ENCODE measurements at places on chromosomes 11 and 22.

DNA sequence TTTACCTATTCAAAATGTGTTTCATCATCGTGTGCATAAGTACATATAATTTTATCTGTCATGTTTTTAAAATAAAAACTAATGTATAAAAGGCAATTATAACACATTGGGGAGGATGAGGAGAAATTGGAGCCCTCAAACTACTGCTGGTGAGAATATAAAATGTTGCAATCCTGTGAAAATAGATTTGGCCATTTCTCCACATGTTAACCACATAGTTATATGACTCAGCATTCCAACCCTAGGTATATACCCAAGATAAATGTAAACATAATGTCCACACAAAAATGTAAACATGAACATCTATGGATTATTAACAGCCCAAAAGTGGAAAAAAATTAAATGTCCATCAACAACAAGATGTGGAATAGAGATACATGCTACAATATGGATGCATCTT, 928.0 kb upstream of the FAT3 start:
- DNase-seq: no peak

DNA sequence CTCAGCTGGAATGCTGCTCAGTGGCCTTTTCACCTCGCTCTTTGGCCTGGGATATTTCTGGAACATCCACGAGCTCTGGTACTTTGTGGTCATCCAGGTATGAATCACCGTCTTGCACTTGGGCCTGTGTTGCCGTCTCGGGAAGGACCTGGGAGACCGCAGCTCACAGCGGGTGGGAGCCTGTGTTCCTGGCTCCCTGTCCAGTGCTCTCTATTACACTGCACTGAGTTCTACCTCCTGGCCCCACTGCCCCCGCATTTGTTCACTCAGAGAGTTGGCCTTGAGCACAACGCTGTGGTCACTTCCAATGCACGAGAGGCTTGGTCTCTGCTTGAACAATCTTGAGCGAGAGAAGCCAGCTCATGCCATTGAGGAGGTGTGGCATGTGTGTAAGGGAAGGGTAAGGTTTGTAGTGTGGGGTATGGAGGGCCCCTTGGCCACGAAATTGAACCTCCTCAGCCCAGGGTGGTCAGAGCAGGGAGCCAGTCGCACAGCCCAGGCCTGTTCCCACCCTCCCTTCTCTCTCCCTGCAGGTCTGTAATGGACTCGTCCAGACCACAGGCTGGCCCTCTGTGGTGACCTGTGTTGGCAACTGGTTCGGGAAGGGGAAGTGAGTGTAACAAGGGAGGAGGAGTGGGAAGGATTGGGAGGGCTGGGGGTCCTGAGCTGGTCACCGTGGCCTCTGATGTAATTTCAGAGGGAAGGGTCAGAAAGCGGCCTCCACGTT, 16.2 kb downstream of the SLC37A2 start:
- DNase-seq: no peak

DNA sequence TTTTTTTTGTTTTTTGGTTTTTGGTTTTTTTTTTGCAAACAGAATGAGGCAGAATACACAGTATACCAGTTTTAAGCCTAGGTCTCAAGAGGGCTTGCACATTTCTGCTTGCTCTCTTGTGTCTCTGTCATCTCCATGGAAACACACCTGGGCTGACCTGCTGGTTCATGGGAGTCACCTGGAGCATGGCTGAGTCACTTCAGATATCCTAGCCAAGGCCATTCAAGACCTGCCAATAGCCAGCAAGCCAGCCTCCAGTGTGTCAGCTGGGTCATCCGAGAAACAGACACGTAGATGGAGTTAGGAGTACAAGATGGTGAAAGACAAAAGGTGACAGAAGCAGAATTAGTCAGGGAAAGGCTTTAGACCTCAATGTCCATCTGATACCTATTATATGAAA, 124.2 kb upstream of the SEZ6L start:
- DNase-seq: no peak

DNA sequence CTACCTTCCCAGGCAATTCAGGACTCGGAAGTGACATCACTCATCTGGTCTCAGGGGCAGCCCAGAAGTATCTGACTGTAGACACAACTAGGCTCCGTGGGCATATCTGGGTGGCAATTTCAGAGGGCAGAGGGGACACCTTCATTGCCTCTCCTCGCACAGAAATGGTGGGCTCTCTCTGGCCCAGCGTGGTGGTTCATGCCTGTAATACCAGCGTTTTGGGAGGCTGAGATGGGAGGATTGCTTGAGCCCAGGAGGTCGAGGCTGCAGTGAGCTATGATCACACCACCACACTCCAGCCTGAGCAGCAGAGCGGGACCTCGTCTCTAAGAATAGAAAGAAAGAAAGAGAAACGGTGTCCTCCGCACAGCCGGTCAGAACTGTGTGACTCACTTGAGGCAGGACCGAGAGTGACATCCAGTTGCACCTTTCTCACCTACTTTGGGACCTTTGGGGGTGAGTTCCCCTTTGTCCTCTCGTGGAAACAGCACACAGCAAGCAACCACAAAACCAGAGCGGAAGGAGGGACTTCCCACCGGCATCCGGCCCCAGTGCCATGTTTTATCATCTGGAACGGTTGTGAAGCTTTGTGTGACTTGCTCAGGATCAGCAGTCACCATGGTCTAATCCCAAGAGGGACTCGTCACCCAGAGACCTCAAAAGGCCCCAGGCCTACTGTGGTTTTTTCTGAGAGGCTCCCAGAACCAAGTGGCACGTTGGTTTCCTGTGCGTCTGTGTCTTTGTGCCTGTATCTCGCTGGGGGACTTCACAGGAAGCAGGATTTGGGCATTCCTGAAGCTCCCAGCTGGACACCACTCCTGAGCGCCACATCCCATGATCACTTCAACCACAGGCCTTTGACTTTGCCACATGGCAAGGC, 38.4 kb upstream of the EMID1 start:
- peak; percentile 53 for DNase-seq

GRCh38 chr11:121510438-121510837, 57.7 kb upstream of the SORL1-AS1 start:
- DNase-seq: no peak

DNA sequence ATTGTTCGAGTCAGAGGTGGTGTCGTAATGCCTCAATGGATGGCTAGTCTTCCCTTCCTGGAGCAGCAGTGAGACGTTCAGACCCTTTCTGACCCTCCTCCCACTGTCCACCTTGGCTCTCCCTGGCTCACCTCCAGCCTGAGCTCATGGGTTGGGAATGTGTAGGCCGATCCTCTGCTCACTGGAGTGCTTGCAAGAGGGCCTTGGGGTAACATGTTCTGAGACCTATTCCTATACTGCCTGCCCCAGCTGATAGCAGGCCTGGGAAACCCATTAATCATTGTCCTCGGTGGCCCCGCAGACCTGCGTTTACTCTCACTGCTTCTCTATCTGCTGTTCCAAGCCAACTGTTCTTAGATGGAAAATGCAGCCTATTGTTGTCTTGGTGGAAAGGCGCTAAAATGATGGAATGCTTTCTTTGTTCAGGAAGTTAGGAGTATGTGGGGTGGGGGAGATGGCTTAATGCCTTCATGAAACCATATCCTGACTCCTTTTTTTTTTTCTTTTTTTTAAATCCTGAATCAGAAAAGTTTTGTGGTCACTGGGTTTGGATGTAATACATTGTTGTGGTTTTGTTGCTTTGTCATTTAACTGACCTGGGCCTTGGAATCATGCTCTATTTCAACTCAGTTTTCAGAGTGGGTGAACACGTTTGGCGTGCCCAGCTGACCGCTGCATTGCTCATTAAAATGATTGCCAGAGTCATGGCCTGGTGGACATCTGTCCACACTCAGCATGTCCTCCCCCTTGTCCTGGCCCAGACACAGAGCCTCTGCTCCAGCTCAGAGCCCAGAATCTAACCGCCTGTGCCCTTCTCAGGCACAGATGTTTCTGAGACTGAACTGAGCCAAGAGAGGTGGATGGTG, 72.5 kb downstream of the MICAL2 start:
- peak; percentile 77 for DNase-seq

DNA sequence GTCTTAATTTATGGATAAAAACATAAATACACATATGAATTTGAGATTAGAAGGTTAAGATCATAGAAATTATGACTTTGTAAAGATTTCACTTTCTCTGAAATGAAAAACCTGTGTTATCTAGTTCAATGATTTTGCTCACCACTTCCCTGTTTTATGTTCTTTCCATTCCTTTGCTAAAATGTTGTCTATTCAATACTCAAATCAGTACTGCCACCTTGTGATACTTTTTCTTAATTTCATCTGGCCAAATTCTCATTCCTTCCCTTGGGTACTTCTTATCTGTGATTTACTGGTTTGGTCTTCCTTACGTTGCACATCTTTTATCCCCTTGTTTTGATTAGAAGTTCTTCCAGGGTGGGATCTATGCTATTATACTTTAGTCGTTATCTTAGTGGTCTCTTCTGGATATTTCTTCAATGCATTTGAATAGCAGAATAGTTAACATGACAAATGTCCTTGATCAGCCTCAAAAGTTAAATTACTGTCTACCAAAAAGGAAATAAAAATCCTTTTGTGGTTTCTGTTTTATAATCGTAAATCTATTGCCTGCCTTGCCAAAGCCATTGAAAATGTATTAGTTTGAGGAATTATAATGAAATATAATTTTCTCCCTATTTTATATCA, 197.0 kb downstream of the PGR start:
- DNase-seq: no peak

GRCh38 chr22:30033137-30033536, 47.1 kb upstream of the HORMAD2 start:
- DNase-seq: no peak

DNA sequence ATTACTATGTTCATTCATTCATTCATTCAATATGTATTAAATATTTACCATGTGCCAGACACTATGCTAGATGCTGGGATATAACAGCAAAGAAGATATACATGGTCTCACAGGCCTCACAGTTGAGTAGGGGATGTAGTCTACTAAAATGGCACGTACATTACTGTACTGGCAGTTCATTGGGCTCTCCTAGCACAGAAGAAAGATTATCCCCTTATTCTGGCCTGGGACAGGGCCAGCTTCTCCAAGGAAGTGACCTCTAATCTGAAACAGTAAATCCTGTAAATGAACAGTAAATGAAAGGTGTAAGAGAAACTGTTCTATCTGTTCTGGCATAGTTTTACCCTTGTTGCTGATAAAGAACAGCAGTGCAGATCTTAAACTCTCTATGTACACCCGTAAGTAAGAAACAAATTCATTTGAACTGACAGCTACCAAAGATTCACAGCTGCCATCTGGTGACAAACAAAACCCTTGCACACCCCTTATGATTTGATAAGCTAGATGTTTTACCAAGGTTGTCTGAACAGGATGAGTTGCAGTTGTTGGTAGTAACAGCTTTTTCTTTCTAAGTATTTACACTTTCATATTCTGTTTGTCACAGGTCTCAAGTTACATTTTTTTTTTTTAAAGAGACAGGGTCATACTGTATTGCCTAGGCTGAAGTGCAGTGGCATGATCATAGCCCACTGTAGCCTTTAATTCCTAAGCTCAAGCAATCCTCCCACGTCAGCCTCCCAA, 263.1 kb downstream of the TMEM135 start:
- no peak for DNase-seq

GRCh38 chr22:31085493-31085824, 4.3 kb downstream of the SMTN start:
- DNase-seq: no peak

DNA sequence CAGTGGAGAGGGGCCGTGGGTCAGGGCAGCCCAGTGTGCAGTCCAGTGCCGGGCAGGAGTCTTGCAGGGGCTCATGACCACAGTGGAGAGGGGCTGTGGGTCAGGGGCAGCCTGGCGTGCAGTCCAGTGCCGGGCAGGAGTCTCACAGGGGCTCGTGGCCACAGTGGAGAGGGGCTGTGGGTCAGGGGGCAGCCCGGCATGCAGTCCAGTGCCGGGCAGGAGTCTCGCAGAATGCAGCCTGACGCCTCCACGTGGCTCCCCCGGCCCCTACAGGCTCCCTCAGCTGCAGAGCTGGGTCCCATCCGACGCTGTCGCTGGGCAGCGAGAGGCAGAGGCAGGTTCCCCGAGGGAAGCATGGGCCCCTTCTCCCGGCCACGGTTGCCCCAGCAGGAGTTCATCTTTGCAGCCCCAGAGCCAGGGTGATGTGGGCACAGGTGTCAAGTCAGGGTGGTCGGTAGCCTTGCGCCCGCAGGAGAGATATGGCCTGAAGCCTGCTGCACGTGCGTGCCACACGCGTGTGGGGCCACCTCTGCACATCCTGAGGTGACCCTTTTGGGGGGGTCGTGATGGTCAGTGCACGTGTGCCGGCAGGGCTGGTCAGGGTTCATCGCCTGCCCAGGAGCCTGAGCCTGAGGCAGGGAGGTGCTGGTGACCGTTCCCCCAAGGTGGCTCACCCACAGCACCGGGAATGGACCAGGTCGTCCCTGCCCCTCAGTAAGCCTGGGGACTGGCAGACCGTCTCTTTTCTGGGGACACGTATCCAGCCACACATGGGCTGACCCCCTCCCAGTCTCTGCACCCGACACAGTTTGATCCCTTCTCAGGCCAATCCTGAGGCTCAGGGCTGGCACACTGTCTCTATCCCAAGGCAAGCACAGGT, 2.9 kb downstream of the IFITM5 start:
- DNase-seq: peak; percentile 28

GRCh38 chr11:115767883-115768282, 263.7 kb upstream of the CADM1 start:
- DNase-seq: no peak

DNA sequence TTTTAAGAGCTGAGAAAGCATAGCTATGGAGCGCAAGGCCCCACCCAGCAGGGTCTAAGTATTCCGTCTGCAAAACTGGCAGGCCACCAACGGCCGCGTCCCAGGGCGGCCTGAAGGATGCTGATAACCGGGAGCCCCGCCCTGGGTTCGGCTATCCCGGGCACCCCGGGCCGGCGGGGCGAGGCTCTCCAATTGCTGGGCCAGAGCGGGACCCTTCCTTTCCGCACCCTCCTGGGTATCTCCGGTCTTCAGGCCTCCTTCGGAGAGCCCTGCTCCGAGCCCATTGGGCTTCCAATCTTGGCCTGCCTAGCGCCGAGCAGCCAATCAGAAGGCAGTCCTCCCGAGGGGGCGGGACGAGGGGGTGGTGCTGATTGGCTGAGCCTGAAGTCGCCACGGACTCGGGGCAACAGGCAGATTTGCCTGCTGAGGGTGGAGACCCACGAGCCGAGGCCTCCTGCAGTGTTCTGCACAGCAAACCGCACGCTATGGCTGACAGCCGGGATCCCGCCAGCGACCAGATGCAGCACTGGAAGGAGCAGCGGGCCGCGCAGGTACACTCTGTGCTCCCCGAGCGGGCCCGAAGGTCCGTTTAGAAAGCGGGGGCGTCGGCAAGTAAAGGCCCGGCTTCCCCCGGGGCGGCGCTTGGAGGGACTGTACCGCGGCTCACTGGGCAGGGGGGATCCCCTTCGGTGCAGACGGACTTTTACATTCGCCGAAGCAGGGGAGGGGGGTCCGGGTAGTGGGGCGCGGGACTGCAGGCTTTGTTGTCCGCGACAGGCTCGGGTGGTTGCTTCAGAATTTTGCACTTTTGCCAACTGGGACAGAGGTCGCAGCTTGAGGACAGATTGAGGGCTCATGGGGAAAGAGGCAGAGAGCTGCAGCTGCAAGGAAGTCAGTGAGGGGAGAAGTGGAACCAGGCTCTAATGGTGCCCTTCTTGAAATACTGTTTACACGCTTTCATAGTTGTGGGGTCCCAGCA, at the start of gene CAT:
CAT (plus strand) TSS at position 406 of the 979 bp plus-strand sequence; CDS start at position 486, 80 bp downstream.
- peak; percentile 99 for DNase-seq

- DNase-seq: no peak
These were observed 72.8 kb upstream of the CLNS1A start for GRCh38 chr11:77710358-77710757.

Measured in femur (tissue), 1 donor.